Cardiac muscle cell (in vitro differentiated cells and primary cell): ENCODE measurements at places on chromosomes 12 and 14.
A peak's percentile ranks its signal among the peaks of the same experiment; 100 is the strongest.

DNA sequence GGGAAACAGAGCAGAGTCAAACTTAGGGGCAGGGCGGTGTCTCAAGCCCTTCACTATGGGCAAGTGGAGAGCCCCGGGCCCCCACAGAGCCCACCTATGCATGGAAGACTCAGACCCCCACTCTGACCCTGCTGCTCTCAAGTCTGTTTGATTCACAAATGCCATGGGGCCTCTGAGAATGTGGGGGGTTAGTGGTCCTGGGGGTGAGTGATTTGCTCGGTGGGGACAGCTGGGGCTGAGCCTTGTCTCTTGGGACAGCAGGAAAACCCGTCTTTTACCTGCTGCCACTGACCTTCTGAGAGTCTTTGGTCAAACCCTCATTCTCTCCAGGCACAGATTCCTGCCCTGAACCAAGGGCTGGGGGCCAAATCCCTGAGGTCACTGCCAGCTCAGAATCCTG lies 201.0 kb upstream of the RTL1 start:
- H3K36me3 ChIP-seq, result no peaks in the 10 kb centered on the region
- H3K4me3 ChIP-seq, result no peak overlapping the region

DNA sequence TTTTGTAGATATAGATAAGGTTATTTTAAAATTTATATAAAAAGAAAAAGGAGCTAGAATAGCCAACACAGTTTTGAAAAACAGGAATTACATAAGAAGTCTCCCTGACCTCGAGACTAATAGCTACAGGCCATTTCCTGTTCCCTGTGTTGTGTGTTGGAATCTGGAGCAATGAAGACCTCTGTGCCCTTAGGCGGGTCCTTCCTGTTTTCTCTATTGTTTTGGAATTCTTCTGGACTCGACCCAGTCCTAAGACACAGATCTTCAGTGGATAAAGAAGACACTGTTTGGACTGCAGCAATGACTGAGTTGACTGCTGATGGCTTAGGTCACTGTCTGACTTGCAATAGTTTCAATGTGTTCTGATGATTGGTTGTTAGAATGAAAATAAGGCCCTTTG lies 26.2 kb downstream of the SNRPF start:
- DNase-seq, result no peak
- no peaks in the 10 kb centered on the region for H3K36me3 ChIP-seq
- no peaks in the 10 kb centered on the region for H3K4me1 ChIP-seq
- H3K27me3 ChIP-seq, result no peaks in the 10 kb centered on the region
- H3K4me3 ChIP-seq, result no peak overlapping the region

DNA sequence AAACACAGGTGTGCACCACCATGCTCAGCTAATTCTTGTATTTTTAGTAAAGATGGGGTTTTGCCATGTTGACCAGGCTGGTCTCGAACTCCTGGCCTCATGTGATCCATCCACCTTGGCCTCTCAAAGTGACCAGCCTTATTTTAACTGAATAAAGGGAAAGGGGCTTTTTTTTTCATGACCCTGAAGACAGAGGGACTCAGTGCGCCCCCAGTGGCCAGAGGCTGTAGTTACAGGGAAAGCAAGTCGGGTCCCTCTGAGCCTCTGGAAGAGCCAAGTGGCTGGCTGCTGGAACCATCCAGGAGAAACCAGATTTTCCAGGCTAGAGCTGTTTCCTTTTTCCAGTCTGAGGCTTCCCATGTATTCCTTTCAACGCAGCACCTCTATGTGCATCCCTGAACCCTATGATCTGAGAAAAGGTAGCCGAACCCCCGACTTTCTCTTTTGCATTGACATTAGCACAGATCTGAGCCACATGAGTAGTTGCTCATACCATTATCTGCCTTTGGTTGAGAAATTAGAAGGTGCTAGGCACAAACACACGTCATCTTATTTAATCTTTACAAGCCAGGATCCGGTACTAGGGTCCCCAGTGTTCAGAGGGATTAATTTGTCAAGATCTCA lies 342.7 kb downstream of the CACNA1C start:
- no peaks in the 10 kb centered on the region for H3K36me3 ChIP-seq
- no peak overlapping the region for H3K27ac ChIP-seq
- DNase-seq, result peak; percentile 55
- H3K4me1 ChIP-seq, result no peaks in the 10 kb centered on the region

GRCh38 chr12:54704202-54704601 lies 56.0 kb upstream of the DCD start:
- H3K27me3 ChIP-seq, result no peaks in the 10 kb centered on the region
- H3K4me1 ChIP-seq, result no peaks in the 10 kb centered on the region
- H3K36me3 ChIP-seq, result no peaks in the 10 kb centered on the region
- no peak overlapping the region for H3K4me3 ChIP-seq
- no peak for DNase-seq

DNA sequence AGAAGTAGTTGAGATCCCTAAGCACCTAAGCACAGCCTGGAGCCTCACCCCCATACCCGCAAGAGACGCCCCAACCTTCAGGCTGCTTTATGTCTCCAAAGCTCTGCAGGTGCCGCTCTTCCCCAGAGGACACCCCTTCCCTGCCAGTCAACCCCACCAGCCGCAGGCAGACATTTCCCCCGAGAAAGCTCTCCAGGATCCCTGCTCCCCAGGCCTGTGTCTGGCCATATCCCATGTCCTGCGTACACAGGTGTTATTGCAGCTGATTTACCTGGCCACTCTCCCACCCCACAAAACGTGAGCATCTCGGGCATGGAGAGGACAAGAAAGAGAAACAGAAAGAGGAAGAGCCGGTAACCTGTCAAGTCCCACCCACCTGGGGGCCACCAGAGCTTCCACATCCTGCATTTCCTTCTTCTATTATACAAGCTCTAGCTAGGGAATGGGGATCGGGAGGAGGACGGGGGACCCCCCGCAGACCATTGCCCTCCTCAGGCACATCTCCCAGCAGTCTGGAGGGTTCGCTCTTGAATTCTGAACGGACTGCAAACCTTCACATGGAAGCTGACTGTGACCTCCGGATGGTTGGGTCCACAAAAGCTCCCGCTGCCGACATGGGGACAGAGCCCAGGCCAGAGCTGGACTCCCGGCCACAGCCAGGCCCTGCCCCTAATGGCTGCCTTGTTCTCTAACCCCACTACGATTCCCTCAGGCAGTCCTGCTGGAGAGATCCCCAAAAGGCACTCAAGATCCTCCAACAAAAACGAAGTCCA lies 17.6 kb downstream of the CCDC88C start:
- no peak overlapping the region for H3K4me3 ChIP-seq
- H3K27me3 ChIP-seq, result peaks cover 48% of the 10 kb centered on the region
- DNase-seq, result no peak
- H3K4me1 ChIP-seq, result no peaks in the 10 kb centered on the region
- no peaks in the 10 kb centered on the region for H3K36me3 ChIP-seq

DNA sequence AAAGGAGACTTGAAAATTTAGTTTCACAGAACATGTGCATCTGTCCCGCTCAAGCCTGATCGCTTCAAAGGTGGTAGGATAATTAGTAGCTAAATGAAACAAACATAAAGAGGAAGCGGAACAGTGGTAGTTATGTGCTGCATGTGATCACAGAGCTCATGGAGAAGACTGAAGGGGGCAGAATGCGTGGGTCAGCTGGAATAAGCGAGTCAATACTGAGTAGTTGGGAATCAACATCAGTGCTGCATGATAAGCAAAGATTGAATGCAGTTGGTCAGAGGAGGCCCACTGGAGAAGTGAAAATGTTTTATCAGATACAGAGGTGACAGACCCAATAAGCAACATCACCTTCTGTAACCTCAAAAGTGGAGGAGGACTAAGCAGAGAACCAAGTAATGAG lies 95.1 kb upstream of the RFX4 start:
- H3K4me1 ChIP-seq, result peaks cover 8% of the 10 kb centered on the region
- no peak overlapping the region for H3K27ac ChIP-seq
- H3K4me3 ChIP-seq, result no peak overlapping the region
- no peaks in the 10 kb centered on the region for H3K36me3 ChIP-seq
- no peak for DNase-seq

DNA sequence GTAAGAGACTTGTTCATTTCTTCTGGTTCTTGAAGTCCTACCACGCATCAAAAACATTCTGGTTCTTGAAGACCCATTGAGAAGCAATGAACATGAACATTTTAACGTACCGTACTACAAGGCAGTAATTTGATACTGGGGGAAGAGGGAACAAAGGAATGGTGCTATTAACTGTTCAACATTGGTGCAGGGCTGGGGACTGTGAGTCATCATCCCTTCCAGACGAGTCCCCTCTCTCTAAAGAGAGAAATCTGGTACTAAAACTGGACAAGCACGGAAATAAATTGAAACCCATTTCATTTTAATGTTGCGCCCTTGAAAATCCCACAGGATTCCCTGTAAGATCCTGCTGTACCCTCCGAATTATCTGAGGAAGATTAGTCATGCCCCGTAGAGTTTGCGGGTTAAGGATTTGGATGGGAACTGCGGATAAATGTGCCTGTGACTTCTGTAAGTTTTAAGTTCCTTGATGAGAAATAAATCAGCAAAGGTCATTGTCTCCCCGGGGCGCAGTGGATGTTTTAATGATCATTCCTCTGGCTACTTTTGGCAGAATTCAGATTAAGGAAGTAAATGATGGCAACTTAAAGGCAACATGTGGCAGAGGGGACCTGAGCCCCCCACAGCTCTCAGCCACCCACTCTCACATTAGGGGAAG lies 78.6 kb downstream of the KCNK13 start:
- H3K27me3 ChIP-seq, result no peaks in the 10 kb centered on the region
- peaks cover 3% of the 10 kb centered on the region for H3K4me1 ChIP-seq
- DNase-seq, result no peak
- no peak overlapping the region for H3K27ac ChIP-seq
- no peaks in the 10 kb centered on the region for H3K36me3 ChIP-seq

DNA sequence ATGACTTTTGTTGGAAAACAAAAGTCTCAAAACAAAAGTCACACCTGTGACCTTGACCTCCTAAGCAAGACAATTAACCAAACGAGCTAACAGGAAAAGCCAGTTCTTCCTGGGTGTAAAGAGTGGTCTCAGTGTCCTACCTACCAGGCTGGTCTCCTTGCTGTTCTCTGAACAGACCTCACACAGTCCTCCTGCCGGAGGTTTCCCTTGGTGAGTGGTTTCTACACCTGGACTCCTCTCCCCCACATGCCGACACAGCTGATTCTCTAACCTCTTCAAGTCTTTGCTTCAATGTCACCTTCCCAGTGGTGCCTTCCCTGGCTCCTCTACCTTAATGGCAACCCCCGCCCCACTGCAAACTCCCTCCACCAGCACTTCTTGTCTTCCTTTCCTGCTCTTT lies 238.6 kb downstream of the ZFP36L1 start:
- no peak overlapping the region for H3K4me3 ChIP-seq
- H3K27me3 ChIP-seq, result no peaks in the 10 kb centered on the region
- no peak overlapping the region for H3K27ac ChIP-seq
- H3K36me3 ChIP-seq, result no peaks in the 10 kb centered on the region

DNA sequence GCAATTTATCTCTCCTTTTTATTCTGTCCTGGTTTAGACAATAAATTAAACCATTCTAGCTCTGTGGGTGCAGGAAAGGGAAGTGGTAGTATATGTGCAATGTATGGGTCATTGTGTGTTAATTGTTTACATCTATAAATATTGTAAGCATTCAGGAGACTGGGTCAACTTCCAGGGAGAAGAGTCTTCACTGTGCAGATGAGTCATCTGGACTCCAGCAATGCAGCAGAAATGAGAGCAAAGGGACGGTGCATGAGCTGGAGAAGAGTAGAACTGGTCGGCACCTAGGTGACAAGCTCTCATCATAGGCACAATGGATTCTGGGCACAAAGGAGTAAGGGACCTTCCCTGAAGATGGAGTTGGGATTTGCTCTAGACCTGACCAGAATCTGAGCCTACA lies 211.1 kb upstream of the DAAM1 start:
- no peak overlapping the region for H3K4me3 ChIP-seq
- H3K27me3 ChIP-seq, result no peaks in the 10 kb centered on the region
- peaks cover 13% of the 10 kb centered on the region for H3K4me1 ChIP-seq
- no peak overlapping the region for H3K27ac ChIP-seq
- no peaks in the 10 kb centered on the region for H3K36me3 ChIP-seq

DNA sequence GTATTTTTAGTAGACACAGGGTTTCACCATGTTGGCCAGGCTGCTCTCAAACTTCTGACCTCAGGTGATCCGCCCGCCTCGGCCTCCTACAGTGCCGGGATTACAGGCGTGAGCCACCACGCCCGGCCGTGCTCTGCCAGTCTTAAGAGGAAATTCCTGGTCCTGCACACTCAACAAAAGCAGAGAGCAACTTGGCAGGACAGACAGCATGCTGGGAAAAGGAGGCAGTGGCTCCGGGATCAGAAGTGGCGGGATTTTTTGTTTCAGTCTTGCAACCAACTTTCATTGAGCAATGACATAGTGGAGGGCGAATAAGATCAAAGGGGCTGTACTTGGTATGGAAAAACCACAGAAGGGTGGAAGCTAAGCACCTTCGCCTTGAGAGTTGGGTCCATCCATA lies 2.1 kb downstream of the CKAP4 start:
- H3K4me3 ChIP-seq, result peak overlapping the region; percentile 49
- H3K27ac ChIP-seq, result no peak overlapping the region
- DNase-seq, result no peak
- peaks cover 10% of the 10 kb centered on the region for H3K36me3 ChIP-seq
- H3K4me1 ChIP-seq, result peaks cover 16% of the 10 kb centered on the region
- H3K27me3 ChIP-seq, result no peaks in the 10 kb centered on the region

- DNase-seq, result no peak
- H3K4me1 ChIP-seq, result peaks cover 8% of the 10 kb centered on the region
- H3K36me3 ChIP-seq, result no peaks in the 10 kb centered on the region
- H3K27ac ChIP-seq, result no peak overlapping the region
Measured at GRCh38 chr12:21608196-21608595, 3.5 kb upstream of the GYS2 start.

DNA sequence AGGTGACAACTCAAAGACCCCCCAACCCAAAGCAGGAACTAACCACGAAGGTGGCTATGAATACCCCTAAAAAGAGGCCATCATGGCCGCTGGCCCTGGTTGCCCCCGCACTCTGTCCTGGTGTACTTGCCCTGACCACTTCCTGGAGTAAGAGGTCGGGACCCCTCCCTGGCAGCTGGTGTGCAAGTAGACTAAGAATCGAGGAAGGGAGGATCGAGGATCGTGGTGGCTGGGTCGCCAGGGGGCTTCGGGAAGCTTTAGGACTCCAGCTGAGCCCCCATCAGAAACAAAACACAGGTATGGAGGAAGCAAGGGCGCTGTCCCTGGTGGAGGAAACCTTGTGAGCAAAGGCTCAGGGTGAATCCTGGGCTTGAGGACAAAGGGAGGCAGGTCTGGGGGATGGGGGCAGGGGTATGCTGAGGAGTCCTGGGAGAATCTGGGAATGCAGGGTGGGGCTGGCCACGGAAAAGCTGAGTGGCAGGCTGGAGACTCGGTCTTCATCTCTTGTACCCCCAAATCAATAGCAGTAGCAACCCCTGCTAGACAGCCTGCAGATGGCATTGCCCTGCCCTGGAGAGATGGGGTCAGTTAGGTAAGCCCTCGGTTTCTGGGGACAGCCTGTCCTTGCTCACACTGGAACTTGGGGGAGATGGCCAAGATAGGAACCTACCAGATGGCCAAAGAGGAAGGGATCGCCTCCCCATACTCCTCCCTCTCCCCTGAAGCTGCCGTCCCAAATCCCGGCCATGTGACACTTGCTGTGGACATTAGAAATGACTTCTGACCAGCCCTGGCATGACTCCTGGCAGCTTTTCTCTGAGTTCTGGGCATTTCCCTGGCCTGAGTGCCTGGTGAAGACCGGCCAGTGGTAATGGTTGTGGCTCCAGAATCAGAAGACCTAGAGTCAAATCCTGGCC lies 45.3 kb upstream of the ESRRB start:
- no peak for DNase-seq
- H3K27me3 ChIP-seq, result peaks cover 31% of the 10 kb centered on the region
- no peaks in the 10 kb centered on the region for H3K4me1 ChIP-seq
- H3K4me3 ChIP-seq, result no peak overlapping the region
